ENCODE measurements at places on chromosomes 4 and X.

DNA sequence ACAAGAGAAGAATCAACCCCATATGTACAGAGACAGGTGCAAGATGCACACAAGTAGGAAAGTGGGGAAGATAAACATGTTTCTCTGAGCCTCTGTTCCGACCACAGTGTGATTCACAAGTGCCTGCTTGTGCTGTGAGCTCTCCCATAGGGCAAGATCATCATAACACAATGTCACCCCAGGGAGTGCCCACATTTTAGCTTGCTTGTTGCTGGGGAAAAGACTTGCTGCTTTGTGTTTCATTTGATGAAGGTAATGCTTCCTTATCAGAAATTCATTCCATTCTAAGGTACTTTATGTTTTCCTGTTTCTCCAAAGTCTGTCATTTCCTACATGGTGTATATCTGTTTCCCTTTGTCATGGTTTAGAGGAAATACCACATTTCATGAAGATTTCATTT lies 304.5 kb upstream of the DIPK2B start:
- DNase-seq, result no peak

GRCh38 chr4:103012551-103012950 lies 7.0 kb downstream of the SLC9B1 start:
- no peak for DNase-seq

DNA sequence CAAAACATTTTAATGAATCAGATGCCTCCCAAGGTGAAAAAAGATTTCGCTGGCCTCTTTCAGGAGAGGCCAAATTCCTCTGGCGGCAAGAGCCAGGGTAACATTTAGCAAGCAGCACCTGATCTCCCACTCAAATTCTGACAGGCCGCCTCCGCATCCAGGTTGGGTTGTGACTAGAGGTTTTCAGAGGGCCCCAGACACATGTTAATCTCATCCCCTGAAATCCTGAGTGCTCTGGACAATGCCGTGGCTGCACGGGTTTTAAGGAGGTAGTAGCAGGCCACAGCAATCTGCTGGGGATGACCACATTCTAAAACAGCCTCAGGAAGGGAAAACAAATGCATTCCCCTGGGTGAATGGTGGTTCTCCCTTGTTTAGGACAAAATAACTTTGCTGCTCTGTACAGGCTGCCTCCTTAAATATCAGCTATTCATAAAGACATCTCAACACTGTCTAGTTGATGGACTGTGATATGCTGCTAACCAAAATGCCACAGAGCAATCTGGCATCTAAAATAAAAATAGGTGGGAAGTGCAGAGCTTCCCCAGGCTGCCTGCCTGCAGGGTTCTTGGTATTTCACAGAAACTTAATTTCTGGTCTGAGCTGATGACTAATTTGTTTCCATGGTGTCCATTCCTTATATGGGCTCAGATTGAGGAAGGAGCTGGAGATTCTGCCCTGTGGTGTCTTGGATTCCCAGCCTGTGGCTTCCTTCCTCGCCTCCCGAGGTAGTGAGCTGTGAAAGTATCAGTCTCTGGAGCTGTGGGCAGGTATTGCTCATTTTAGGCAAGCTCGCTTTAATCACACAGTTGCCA lies 202.0 kb downstream of the DCLK2 start:
- no peak for DNase-seq

- no peak for DNase-seq
Measured at GRCh38 chrX:148933881-148934280, 433.5 kb downstream of the AFF2 start.

DNA sequence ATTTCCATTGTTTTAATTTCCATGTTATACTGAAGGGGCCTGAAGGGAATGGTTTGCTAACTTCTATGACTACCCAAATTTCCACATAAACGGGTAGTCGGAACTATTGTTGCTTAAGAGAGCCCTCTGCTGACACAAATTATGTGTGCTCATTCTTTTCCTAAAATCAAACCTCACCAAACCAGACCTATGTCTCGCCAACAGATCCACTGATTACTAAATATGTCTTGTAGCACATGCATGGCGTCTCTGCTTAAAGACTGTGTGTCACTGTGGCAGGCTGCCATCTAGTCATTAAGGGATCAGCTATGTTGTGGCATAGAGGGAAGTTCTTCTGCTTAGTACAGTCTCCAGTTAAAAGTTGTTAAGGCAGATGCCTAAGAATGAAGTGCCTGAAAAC lies 25.1 kb downstream of the PIR start:
- DNase-seq, result no peak

DNA sequence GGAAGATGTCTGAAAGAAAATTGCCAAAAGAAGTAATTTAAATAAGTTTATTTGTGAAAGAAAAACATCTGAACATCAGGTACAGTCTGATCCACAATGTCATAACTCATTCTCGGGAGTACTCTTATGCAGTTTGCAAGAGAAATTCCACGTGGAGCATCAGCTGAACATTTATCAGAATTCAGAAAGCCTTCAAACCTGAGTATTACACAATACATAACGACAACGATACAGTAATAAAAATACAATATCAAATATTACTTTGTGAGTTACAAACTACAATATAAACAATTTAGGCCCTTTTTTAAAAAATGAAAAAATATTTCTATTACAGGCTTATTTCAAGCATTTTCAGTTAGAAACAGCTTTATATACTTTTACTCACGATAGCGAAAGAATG lies 116.4 kb downstream of the RAB28 start:
- no peak for DNase-seq

GRCh38 chrX:51614353-51615012 lies 4.2 kb downstream of the CENPVL3 start:
- DNase-seq, result no peak

DNA sequence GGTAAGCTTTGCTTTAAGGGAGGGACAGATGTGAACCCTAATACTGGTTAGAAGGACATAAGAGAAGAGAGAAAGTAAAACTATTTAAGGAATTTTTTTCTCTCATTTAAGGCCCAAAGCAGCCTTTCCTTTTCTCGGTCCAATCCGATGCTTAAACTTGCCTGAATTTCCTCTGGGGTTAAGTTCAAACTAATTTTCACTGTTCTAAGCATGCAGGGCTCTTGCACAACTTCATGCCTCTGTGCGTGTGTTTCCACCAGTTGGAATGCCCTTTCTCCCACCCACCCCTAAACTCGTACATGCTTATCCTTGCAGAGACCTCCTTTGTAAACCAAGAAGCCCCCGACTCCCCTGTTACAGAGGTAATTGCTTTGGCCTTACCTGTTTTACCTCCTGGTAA lies 204.7 kb downstream of the CBR4 start:
- no peak for DNase-seq

GRCh38 chrX:136215559-136215958 lies 35.6 kb downstream of the MAP7D3 start:
- DNase-seq, result no peak

DNA sequence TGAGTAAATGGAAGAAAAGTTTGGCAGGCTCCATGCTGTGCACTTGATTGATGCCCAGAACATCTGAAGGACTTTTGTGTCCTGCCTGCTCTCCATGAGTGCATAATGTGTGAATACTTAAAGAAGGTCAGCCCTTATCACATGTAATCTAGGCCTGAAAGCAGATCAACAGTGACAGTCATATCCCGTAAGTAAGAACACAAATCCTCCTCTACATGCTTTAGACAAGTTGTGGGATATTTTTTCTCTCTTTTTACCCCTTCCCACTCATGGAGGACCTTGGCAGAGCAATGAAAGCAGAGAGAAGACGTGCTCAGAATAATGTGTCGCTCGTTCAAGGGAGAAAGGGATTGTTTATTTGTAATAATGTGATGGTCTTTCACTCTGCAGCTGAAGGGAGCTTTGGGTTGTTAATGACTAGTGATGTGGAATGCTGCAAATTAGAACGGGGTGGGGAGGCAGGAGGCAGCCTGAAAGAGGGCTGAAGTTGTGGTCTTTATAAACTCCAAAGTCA lies 286.6 kb downstream of the BMPR1B start:
- no peak for DNase-seq

DNA sequence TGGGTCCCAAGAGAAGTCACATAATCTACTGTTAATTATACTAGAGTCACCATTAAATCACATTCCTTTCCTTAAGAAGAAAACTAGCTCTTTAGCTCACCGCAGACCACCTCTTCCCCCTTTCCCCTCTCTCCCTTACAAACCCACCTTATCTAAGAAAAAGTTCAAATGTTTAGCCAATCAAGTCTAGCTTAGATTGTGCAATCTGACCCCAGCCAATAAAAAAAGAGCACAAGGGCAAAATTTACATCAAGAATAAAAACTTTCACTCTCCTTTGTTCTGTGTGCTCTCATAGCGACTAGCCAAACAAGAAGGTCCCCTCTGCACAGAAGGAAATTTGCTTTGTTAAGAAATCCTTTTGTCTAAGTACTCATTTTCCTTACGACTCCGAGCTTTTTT lies 76.3 kb downstream of the TMEM156 start:
- DNase-seq, result no peak

GRCh38 chrX:149630681-149631233 lies 835 bp downstream of the TMEM185A start:
- DNase-seq, result no peak

GRCh38 chr4:150131581-150132228 lies 53.5 kb downstream of the DCLK2 start:
- DNase-seq, result no peak

- no peak for DNase-seq
Measured at GRCh38 chr4:110195561-110196205, 2.7 kb downstream of the ELOVL6 start.

GRCh38 chr4:139838811-139839210 lies 173.2 kb downstream of the MGST2 start:
- no peak for DNase-seq

DNA sequence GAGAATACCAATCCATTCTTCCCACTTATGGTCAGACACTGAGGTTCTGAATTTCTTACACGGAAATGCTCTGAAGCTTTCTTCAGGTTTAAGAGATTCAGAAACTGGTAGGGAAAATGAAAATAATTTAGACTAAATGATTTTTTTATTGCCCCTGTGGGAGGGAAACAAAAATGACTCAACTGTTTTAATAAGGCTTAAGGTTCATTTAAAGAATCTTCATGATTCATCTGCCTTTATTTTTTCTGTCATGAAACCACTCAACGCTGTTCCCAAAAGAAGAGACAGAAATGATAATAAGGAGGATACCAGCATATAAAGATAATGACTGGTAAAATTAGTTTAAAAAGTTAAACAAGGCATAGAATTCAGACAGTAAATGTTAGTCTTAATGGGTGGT lies 39.3 kb upstream of the FAM47B start:
- DNase-seq, result no peak

GRCh38 chrX:103686199-103687072 lies at the start of gene MORF4L2:
MORF4L2 (minus strand) TSS chrX:103686699; CDS start chrX:103677027, 9,672 bp downstream.
- peak; percentile 69 for DNase-seq

DNA sequence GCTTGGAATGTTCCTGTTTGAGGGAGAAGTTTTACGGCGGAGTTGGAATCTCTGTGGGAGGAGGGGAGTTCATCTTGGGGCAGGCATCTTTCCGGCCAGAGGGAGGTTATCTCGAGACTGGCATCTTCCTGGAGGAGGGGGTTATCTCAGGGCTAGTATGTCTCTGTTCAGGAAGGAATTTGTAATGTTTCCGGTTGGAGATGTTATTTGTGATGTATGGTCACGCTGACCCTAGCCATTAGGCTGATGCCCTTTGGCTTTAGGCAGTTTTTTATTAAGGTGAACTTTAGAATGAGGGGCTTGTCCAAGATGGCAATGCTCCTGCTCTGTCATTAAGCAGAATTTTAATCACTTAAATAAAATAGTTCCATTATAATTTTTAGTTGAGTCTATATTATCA lies 449.7 kb downstream of the PCDH10 start:
- DNase-seq, result no peak

DNA sequence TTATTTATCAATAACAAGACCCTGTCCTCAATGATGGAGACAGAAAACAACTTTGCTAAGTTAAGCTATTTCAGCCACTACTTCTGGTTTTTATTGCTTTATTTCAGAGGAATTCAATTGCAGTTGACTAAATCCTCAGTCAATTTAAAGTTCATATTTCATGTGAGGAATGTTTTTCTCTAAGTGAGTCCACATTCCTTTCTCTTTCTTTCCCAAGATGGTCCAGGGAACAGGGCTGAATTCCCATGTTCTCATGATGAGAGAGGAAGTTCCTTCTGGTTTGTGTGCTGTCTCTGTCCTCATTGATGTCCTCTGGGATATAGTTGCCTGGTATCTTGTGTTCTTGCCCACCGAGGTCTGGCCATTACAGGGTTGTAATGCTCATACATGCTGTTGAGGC lies 117.2 kb downstream of the SLIT2 start:
- no peak for DNase-seq
